Motor neuron (in vitro differentiated cells): ENCODE measurements at places on chromosomes 1 and 21. TPM values are rescaled to one million over a fixed set of nuclear protein-coding genes. Genes with fewer than 3 reads are reported as not detected.

DNA sequence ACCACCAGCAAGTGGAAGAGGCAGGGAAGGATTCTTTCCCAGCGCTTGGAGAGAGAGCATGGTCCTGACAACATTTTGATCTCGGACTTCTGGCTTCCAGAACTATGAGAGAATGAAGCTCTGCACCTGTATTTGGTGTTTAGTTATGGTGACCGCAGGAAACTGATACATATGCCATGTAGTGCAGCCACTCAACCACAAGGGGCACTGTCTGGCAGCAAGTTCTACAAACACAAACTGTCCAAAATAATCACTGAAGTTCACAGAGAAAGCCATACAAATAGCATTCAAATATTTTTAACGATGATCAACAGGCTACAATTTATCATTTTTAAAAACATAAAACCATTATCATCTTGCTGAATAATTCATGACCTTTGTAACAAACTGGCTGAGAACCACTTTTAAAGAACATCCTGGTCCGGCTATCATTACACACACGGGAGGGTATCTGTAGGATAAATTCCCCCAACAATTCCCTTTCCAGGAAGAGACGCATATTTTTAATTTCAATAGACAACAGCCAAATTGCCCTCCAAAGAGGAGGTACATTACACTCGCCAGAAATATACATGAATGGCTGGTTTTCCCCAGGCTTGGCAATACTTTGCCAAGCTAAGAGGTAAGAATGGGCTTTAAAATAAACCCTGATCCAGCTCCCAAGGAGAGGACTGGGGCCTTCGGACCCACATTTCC lies 9.2 kb upstream of the CBR3 start:
- no peak for ATAC-seq

DNA sequence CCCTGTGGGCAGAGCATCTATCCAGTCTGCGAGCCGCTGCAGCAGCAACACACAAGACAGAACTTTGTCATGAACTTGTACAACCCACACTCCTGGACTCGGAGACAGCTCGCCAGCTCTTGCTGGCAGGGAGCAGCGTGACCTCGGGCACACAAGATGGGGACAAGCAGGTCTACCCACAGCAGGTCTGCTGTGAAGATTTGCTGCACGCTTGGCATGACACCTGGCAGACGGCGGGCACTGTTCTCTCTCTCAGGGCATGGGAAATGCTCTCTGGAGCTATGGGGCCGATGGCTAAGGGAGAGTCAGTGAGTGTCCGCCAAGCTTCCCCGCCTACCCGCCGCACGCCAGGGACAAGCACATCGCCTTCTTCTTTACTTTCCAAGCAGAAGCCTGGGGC lies 90.0 kb downstream of the STUM start:
- ATAC-seq = no peak

GRCh38 chr1:3161176-3161840 lies 92.3 kb downstream of the PRDM16 start:
- no peak for ATAC-seq

GRCh38 chr1:61742620-61743430 lies 545 bp downstream of the PATJ start:
- peak; percentile 74 for ATAC-seq

GRCh38 chr1:101820071-101820470 lies 176.7 kb downstream of the OLFM3 start:
- ATAC-seq = peak; percentile 67

GRCh38 chr1:34928066-34928696 lies 1.3 kb downstream of the DLGAP3 start:
- ATAC-seq = no peak

DNA sequence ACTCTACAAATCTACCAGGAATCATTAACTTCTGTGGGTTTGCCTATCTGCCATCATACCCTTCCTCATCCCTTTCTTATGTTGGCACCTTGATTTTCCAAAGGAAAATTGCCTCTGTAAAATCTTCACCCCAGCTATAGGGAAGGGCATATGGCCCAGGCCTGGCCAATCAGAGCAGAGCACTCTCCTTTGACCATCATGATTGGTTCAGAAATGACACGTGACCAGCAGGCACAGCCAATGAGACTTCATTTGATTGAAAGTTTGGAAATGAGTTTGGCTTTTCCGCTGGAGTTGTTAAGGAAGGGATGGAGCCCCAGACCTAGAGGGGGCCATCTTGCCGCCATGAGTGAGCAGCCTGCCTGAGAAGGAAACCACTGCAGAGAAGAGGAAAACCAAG lies 35.1 kb upstream of the IFFO2 start:
- ATAC-seq = no peak

- ATAC-seq = no peak
Measured at GRCh38 chr1:58401991-58402390, 144.5 kb downstream of the OMA1 start.

DNA sequence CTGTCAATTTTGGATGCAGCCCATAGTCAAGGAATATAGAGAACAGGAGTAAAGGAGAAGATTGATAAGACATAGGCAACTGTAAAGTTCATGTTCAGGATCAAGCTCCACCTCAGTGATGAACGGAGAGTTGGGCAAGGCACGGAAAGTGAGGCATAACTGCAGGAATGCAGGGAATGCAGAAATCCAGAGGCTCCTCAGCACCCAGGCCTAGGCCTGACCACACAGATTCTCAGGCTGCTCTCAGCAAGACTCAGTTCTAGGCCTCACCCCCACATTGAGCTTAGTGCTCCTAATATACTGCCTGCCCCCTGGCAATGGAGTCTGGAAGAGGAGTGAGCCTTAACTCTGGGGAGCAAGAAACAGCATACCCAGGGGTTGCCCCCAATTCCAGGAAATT lies 36.3 kb upstream of the S1PR1 start:
- ATAC-seq = no peak

Gene NCDN
- total RNA-seq = 56.7 and 57.0 TPM in 2 replicates

- no peak for ATAC-seq
Measured at GRCh38 chr1:216902669-216903381, 179.6 kb upstream of the ESRRG start.

Gene CLDN8
- total RNA-seq = not detected in 2 replicates

GRCh38 chr1:33482412-33482811 lies 10.0 kb downstream of the ZSCAN20 start:
- ATAC-seq = no peak

Gene BLACAT1
- total RNA-seq = 5.6 and 5.9 TPM in 2 replicates

Gene PTGFR
- total RNA-seq = 1.4 and 2.2 TPM in 2 replicates

- no peak for ATAC-seq
Measured at GRCh38 chr1:173554089-173554488, 48.8 kb downstream of the SLC9C2 start.

Gene IL20
- total RNA-seq = not detected in 2 replicates

Gene LPAR3
- 0.39 TPM in 1 of 2 replicates, not detected in the other for total RNA-seq

- ATAC-seq = no peak
Measured at GRCh38 chr1:63917571-63918417, 144.0 kb downstream of the ROR1 start.

Gene PTP4A2
- 220 and 240 TPM in 2 replicates for total RNA-seq

DNA sequence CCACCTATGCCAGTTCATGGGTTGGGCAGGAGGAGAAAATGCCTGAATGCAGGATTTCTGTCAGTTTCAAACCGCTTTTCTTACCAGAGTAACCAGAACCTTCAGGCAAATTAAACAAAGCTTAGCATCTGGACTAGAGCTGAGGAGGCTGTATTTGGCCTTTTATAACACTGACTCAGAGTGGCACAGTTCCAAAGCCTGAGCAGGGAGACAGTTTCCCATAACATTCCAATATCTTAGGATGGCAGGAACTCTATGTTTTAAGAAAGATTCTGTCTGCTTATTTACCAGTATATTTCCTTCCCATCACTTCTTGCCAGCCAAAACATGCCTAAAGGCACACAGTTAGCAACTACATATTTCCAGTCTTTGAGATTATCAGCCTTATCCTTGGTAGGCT lies 46.8 kb downstream of the UBR4 start:
- ATAC-seq = no peak

- peak; percentile 9 for ATAC-seq
Measured at GRCh38 chr1:58784758-58785441, 1.1 kb upstream of the JUN start.

GRCh38 chr21:35191128-35191527 lies 142.0 kb upstream of the RUNX1 start:
- no peak for ATAC-seq

- ATAC-seq = no peak
Measured at GRCh38 chr1:20031161-20031560, 38.8 kb upstream of the PLA2G5 start.

Gene ARID4B
- 25.5 and 30.8 TPM in 2 replicates for total RNA-seq

- ATAC-seq = no peak
Measured at GRCh38 chr1:38712046-38712445, 147.5 kb downstream of the RRAGC start.

Gene LEPROT
- total RNA-seq = 27.5 and 31.2 TPM in 2 replicates
